ENCODE measurements at places on chromosomes 3 and 15.

GRCh38 chr3:138901567-138901966, 45.4 kb downstream of the FOXL2 start:
- DNase-seq: no peak

DNA sequence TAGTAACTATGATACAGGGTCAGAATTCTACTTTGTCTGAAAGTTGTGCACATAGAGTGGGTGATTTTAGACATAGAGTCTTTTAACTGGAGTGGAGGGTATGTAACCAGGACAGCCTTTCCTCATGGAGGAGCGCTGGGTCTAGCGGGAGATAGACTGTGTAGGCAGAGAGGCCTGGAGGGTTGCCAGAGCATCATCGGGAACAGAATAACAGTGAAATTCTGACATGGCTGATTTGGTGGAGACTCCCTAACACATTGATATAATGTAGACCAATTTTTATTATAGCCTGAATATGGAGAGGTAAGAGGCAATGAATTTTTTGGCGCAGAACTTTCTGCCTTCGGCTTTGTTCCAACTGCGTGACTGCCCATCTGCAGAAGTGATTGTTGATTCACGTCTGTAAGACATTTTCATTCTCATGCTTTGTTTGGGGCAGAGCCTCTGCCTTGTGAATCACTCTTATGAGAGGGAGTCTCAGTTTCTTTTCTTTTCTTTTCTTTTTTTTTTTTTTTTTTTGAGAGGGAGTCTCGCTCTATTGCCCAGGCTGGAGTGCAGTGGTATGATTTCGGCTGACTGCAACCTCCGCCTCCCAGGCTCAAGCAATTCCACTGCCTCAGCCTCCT, 16.0 kb downstream of the LPP start:
- DNase-seq: no peak

DNA sequence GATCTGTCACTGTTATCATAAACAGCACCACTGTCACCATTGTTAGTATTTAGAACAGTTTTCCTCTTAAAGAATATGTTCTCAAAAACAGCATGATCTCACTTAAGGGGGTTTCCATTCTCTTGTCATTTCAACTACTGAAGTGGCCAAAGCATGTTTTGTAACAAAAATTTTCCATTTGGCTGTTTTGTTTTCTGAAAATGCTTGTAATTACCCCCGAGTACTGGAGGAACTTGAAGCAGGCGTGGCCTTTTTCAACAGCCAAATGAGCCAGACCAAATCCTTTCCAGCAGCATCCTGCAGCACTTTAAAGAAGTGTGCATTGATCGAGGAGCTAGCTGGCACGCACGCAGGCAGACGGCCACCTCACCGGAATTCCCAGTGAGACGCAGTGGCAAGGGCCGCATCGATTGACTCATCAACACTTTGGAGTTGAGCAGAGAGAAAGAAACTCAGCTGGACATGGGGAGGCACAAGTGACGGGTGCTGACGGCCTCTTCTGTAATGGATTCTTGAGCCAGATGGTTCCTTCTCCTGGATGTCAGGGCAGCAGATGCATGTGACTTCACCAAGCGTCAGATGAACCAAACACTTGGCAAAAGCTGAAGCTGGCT, 234.3 kb upstream of the IGF1R start:
- DNase-seq: no peak

DNA sequence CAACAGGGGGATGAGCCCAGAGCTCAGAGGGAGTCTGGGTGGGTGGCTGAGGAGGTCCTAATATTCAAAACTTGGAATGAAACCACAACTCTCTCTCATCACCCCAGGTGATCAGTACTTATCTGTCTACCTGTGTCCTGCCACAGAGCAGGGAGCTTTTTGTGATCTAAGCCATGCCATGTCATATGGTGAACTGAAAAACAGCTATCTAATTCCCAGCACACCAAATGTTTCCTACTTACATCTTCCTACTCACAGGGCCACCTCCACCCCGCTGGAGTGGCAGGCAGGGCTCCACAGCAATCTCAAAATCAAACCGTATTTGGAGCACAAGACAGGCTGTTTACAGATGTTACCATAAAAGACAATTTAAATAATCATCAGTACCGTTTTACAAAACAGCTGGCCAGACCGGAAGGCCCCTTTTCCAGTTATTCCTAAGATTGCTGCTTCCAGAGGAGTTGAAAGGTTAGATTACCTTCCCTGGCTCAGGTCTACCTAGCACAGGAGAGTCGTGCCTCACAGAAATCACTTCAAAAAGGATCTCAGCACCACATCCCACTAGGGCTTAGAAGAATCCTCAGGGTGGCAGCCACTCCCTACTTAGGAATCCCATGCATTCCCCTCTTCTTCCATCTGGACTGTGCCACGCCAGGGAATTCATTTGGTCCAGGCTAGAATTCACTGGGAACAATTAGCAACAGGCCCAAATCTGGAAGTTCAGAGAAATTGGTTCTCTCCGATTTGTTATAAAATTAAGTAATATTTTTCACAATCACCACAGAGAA, 226.6 kb upstream of the IL12A start:
- DNase-seq: no peak

- no peak for DNase-seq
Observed at GRCh38 chr3:4588466-4588865, 95.3 kb downstream of the ITPR1 start.

- DNase-seq: no peak
Observed at GRCh38 chr3:86481031-86481430, 509.9 kb downstream of the VGLL3 start.

GRCh38 chr15:57557810-57558209, 33.9 kb upstream of the MYZAP start:
- DNase-seq: no peak

DNA sequence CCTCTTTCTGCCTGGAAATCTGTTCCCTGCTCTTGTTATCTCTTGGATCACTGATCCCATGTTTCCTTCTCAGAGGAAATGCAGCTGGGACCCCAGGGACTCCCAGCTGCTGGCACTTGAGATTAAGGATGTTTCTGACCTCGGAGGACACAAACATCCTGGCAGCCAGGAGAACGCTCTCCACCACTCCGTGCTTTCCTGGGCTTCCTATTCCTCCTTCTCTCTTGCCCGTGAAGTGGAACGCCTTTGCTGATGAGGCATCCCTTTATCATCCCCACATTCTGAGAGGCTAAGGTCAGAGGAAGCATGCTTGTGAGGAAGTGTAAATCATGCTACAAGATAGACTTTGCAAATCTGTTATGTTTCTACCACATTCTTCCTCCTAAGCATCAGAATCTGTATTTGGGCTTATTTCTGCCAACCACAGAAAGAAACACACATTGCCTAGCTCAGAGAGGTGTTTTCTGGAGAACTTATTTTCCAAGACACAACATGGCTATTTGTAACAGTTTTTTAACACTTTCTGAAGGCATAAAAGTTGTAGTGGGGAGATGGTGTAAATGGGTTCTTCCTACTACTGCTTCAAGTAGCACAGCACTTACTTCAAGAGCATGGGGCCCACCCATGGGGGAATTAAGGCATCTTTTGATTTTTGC, 25.6 kb upstream of the LDHAL6B start:
- no peak for DNase-seq

DNA sequence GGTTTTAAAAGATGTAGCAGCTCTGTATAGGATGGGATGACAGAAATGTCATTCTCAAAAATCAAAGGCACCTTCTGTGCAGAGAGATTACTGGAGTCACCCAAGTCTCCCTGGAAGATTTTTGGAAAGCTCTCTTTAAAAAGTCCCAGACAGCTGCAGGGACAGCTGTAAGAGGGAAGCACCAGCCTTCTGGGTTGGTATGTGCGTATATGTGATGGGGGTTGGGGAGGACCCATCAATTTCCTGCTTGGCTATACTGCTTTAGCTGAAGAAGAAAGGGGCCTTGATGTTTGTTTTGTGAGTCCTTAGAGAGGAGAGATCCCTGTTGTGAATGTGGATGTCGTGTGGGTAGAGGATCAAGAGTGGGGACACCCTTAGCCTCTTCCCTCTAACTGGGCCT, 5.4 kb upstream of the SEC11A start:
- no peak for DNase-seq

- DNase-seq: no peak
Observed at GRCh38 chr15:95347837-95348236, 982.7 kb upstream of the NR2F2 start.

- no peak for DNase-seq
Observed at GRCh38 chr15:59388670-59389069, 16.0 kb upstream of the MYO1E start.

GRCh38 chr3:192930577-192930976, 12.9 kb upstream of the MB21D2 start:
- DNase-seq: no peak

- no peak for DNase-seq
Observed at GRCh38 chr3:12521010-12521409, 24.3 kb downstream of the MKRN2OS start.

DNA sequence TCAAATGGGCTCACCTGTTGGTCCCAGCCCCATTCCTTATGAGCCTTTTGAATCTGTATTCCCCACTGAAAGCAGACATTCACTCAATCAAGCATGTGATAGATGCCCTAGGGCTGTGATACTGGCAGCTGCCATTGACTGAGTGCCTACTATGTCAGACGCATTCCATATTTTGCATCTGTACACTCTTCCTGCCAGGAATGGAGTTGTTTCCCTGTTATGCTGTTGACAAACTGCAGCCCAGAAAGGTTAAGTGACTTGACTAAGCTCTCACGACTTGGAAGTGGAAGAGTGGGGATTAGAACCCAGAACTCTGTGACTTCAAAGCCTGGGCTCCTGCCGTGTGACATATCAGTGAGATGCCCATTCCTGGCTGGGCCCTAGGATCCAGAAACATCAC, 211.4 kb downstream of the RPLP1 start:
- DNase-seq: no peak

GRCh38 chr15:88872106-88872505, 23.2 kb downstream of the HAPLN3 start:
- DNase-seq: no peak
